ENCODE measurements at places on chromosomes 5 and 9. TPM values are rescaled to one million over a fixed set of nuclear protein-coding genes. Genes with fewer than 3 reads are reported as not detected.
A peak's percentile ranks its signal among the peaks of the same experiment; 100 is the strongest.

DNA sequence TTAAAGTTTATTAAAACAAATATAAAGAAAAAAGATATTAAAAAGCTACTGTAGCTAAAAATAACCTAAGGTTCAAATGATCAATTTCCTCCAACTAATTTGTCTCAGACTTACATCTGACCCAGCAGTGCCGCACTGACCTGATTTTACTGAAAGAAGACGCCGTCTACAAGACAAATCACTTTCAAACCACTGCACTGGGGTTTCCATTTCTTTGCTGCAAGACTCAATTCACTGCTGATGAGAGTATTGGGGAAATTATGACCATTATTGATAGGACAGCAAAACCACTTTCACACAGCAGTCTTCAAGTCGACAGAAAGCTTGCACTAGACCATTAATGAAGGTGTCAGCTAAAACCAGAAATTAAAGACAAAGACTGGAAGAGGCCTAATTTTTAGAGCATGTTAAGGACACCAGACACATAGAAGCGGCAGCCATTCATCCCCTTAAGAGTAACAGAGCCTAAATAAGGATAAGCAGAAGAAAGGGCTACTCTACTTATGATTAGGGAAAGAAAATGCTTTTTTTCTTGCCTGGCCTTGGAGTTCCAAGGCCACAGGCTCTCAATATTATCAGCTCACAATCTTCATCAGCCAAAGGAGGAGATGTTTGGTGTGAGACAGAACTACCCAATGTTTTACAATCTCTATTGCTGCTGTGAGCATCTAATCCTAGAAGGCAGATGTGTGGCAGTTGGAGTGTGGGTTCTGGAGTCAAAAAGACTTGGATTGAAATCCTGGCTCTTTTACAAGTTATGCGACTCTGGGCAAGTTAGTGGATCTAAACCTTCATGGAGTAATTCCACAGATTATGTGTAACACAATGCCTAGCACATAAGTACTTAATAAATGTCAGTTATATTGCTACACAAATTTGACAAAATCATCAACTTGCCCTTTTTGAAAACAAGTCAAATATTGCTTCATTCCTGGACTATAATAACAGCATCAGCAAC, 190.7 kb downstream of the MAPKAP1 start:
- H3K4me1 ChIP-seq: peaks cover 42% of the 10 kb centered on the region
- no peak for DNase-seq
- H3K4me3 ChIP-seq: no peak overlapping the region
- peak overlapping the region; percentile 21 for H3K27ac ChIP-seq
- H3K27me3 ChIP-seq: no peaks in the 10 kb centered on the region

GRCh38 chr5:80268916-80269315, 13.1 kb upstream of the SERINC5 start:
- H3K4me1 ChIP-seq: peaks cover 18% of the 10 kb centered on the region
- H3K27ac ChIP-seq: no peak overlapping the region
- no peak overlapping the region for H3K4me3 ChIP-seq
- no peaks in the 10 kb centered on the region for H3K36me3 ChIP-seq
- DNase-seq: no peak

GRCh38 chr5:140926443-140927227, 536 bp downstream of the PCDHAC1 start:
- peak overlapping the region; percentile 67 for H3K4me3 ChIP-seq
- DNase-seq: peak; percentile 98
- H3K27me3 ChIP-seq: peaks cover 49% of the 10 kb centered on the region
- peaks cover 6% of the 10 kb centered on the region for H3K4me1 ChIP-seq

DNA sequence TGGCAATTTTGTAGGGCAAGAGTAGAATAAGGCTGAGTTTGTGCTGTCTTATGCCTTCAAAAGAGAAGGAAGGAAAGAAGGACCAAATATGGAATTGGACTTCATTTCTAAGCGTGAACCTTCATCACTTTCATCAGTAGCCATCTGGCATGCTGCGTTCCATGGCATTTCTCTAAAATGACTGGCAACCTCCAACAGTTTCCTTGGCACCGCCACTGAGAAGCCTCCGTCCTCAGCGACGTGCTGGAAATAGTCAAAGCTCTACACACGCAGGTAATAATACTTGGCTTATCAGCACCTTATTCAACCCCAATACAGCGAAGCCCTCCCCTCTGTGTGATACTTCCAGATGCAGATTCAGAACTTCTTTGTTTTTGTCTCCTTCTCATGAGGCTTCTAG, 169.7 kb upstream of the CD180 start:
- no peak overlapping the region for H3K4me3 ChIP-seq
- H3K4me1 ChIP-seq: no peaks in the 10 kb centered on the region
- no peaks in the 10 kb centered on the region for H3K36me3 ChIP-seq
- H3K27me3 ChIP-seq: no peaks in the 10 kb centered on the region
- DNase-seq: no peak

The NR2F1-AS1 gene
- 3.0 TPM for total RNA-seq

DNA sequence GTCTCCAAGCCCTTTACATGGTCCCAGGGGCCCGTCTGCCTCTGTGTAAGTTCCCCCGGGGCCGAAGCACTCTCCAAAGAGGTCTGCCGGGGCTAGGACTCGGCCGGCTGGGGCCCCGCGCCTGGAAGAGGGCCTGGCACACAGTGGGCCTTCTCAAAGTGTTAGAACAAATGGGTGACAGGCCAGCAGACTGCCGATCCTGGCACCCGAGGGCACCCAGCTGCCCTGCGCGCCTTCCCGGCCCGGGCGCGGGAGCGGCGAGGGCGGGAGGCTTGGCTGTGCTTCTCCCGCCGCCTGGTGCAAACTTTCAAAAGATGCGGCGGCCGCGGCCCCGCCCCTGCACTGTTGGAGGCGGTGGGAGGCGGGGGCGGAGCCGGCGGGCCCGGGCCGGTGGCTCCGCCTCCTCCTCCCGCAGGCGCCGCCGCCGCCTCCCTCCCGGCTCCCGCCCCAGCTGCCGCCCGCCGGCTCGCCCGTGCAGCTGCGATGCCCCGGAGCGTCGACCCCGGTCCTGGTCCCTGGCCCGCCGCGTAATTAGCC, at the start of gene NEURL1B:
TSS of gene NEURL1B (plus strand) at position 442 of the 537 bp plus-strand sequence. CDS start 144 bp downstream, outside the sequence.
- peak within 1 kb of the TSS; percentile 86 for H3K4me3 ChIP-seq
- H3K27ac ChIP-seq: no peak within 1 kb of the TSS
- H3K4me1 ChIP-seq: peaks cover 44% of the 10 kb centered on the region
- H3K27me3 ChIP-seq: peaks cover 28% of the 10 kb centered on the region
- H3K36me3 ChIP-seq: no peaks in the 10 kb centered on the region
- peak; percentile 87 for DNase-seq

DNA sequence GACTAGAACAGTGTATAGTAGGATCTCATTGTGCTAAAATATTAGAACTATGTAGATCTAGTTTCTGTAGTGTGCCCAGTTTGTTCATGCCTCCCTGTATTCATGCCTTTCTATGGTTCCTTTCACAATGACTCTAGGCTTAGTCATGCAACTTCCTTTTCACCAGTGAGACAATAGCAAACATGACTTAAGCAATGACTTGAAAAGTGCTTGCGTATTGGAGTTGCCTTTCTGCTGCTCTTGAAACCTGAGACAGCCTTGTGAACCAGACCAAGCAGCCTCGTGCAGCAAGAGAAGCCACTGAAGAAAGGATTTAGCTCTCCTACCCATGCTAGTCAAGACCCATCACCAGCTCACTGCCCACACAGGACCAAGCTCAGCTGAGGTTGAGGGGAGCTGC, 294.5 kb upstream of the TAS2R1 start:
- H3K27me3 ChIP-seq: no peaks in the 10 kb centered on the region
- H3K36me3 ChIP-seq: no peaks in the 10 kb centered on the region
- H3K27ac ChIP-seq: no peak overlapping the region
- 0 out of 2 replicates have a peak, but pooled peaks cover 3% of the 10 kb centered on the region for H3K4me1 ChIP-seq
- DNase-seq: no peak

The GZMA gene
- not detected for total RNA-seq

GRCh38 chr5:73152411-73153388, 20.3 kb upstream of the TMEM174 start:
- no peaks in the 10 kb centered on the region for H3K4me1 ChIP-seq
- DNase-seq: peak; percentile 56
- no peaks in the 10 kb centered on the region for H3K36me3 ChIP-seq
- no peak overlapping the region for H3K4me3 ChIP-seq
- no peaks in the 10 kb centered on the region for H3K27me3 ChIP-seq

DNA sequence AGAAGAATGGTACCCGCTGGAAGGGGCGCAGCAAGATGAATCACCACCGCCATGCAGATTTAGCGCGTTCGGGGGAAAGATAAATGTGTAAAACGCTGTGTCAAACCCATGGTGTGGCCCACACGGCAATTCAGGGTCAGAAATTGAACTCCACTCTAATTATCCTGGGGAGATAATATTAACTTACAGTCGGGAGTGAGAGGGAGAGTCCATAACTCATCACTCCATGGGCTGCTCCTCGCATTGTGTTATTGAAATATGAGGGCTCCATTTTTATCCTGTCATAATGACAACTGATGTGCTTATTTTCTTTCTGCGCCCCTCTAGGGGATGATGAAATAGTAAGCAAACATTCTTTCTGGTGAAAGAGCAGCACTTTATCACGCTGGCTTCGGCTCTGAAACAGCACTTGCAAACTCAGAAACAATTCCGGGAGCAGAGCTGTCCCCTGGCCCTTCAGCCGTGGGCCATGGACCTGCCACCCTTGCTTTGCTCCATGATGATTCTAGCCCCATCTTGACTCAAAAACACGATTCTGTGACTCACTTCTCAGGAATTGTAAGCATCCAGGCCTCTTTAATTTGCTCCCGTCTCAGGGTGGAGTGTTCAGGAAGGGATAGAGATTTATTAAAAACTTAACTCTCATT, 431.6 kb downstream of the IRX1 start:
- H3K4me3 ChIP-seq: no peak overlapping the region
- no peaks in the 10 kb centered on the region for H3K4me1 ChIP-seq
- no peak for DNase-seq
- no peaks in the 10 kb centered on the region for H3K27me3 ChIP-seq

- no peak for DNase-seq
- H3K27me3 ChIP-seq: no peaks in the 10 kb centered on the region
- H3K36me3 ChIP-seq: no peaks in the 10 kb centered on the region
- no peaks in the 10 kb centered on the region for H3K4me1 ChIP-seq
- H3K27ac ChIP-seq: no peak overlapping the region
- no peak overlapping the region for H3K4me3 ChIP-seq
These were observed 55.2 kb upstream of the FYB1 start for GRCh38 chr5:39274398-39275085.

DNA sequence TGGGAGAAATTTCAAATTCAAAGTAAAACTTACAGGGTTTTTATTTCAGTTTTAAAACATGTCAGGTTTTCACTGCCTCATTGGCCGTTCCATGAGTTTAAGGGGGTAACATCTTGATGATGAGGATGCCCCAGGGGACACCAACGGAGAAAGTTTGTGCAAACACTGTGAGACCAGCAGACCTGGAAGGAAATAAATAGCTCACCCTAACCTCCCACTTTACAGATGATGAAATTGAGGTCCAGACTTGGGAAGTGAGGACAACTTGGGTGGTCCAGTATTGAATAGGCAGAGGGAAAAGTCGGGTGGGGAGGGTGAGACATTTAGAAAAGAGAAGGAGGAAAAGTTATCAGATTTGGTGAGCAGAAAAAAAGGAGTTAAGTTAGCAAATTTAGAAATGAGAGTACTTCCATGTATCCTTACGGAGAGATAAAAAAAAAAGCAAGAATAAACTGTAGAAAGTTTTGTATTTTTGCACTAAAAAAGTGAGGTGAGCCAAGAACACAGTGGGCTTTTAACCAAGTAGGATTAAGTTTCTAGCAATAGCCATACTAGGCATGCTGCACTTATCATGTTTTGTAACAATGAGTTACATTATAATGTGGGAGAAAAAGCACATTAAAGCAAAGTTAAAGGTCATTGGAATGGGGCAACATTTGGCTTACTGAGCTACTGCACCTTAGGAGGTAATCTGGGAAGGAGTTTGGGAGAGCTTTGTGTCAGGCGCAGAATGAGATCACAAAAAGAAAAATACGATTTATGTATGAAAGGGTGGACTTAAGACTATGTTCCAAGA, 125.1 kb downstream of the GAS1 start:
- H3K27me3 ChIP-seq: no peaks in the 10 kb centered on the region
- H3K4me3 ChIP-seq: no peak overlapping the region
- no peaks in the 10 kb centered on the region for H3K4me1 ChIP-seq
- DNase-seq: no peak
- H3K27ac ChIP-seq: no peak overlapping the region

DNA sequence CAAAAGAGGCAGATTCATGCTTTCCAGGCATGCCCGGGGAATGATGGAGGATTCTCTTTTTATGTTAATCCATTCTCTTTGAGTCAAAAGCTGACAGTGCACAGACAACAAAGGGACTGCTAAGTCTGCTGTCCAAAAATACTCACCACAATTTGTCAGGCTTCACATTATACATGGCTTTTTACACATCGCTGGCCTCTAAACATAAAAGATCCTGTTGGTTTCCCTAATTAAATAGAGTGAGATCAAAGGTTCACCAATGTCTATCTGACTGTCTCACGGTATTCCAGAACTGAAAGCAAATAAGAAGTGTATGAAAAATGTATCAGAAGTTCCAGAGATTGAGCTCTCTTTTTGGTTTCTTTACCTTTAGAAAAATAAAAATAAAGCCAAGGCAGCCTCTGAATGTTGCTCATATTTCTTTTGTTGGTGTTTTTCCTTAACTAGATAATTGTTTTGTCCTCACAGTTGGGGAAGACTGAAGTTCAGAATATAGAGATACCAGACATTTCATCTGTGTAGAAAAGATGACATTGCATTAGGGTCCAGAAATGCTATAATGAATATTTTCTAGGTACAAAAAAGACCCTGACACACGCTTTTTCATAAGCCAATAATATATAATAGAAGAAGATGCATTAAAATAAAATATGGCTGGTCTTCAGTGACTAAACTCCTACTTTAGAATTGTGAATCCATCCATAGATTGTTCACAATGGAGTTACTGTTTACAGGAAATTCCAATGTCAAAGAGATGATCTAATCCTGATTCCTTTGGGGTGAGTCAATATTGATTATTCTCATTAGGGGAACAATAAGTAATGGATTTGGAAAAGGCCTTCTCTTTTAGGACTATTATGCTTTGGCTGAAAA, 688.2 kb upstream of the CDH6 start:
- no peak overlapping the region for H3K27ac ChIP-seq
- no peaks in the 10 kb centered on the region for H3K27me3 ChIP-seq
- no peaks in the 10 kb centered on the region for H3K36me3 ChIP-seq
- DNase-seq: no peak
- no peak overlapping the region for H3K4me3 ChIP-seq

GRCh38 chr5:73274121-73274520, 101.1 kb downstream of the TMEM174 start:
- H3K27ac ChIP-seq: no peak overlapping the region
- DNase-seq: no peak
- H3K4me3 ChIP-seq: no peak overlapping the region
- no peaks in the 10 kb centered on the region for H3K36me3 ChIP-seq

The GABRP gene
- total RNA-seq: 3.0 TPM

DNA sequence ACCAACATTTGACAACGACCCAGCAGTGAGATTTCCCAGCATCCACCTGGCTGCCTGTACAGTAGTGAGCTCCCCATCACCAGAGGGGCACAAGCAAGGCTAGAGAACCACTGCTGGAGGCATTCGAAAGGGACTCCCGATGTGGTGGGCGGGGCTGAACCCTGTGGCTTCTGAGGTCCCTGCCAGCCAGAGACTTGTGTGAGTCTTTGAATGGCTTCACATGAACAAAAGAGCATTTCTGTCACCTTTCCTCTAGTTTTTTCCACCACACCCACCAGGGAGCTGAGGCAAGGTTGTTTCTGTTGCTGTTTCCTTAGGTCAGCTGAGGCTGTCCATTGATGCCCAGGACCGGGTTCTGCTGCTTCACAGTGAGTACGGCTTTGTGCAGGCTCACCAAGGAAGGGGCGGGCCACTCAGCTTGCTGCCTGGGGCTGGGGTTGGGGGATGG, 15.7 kb downstream of the RGS3 start:
- no peak for DNase-seq
- H3K4me3 ChIP-seq: no peak overlapping the region
- 0 out of 2 replicates have a peak, but pooled peaks cover 3% of the 10 kb centered on the region for H3K4me1 ChIP-seq
- no peak overlapping the region for H3K27ac ChIP-seq
- H3K27me3 ChIP-seq: no peaks in the 10 kb centered on the region
